ENCODE measurements at places on chromosomes 4 and X. TPM values are rescaled to one million over a fixed set of nuclear protein-coding genes. Genes with fewer than 3 reads are reported as not detected.

The SLC2A9 gene
- 3.2 TPM for total RNA-seq

The IL1RAPL2 gene
- not detected for total RNA-seq

The BTK gene
- 37.7 TPM for total RNA-seq

- no peak for DNase-seq
Measured at GRCh38 chr4:14524276-14524675, 478.0 kb upstream of the CPEB2 start.

- DNase-seq, result no peak
Measured at GRCh38 chrX:153739754-153740486, 15.3 kb downstream of the ABCD1 start.

GRCh38 chr4:168174308-168174707 is 82.0 kb downstream of the ANXA10 start:
- no peak for DNase-seq

GRCh38 chr4:915041-915474 is 17.1 kb downstream of the GAK start:
- no peak for DNase-seq

DNA sequence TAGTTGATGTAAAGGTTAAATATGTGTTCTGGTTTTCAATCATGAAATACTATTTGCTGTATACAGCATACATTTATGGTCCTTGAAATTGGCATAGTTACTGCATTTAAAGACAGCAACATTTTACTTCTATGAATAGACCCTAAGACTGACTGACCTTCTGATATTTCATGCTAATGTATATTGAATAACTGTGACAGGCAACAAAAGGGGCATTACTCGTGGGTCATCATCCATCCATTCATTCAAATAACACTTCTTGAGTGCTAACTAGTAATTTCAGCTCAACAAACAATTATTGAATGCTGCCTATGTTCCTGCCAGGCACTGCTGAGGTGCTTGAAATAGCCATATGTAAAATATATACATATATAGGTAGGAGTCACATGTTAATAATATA is 92.8 kb upstream of the ADAMTS3 start:
- no peak for DNase-seq
